Activated CD4-positive, alpha-beta T cell treated with anti-CD3 and anti-CD28 coated beads for 36 hours (primary cell): ENCODE measurements at places on chromosomes 7 and 10. TPM values are rescaled to one million over a fixed set of nuclear protein-coding genes. Genes with fewer than 3 reads are reported as not detected.

Gene FGF8
- 0.32 TPM for total RNA-seq

Gene AGFG2
- 49.3 TPM for total RNA-seq

Gene ASB10
- total RNA-seq = not detected

Gene JCAD
- total RNA-seq = not detected

Gene SPDYE5
- not detected for total RNA-seq

Gene NANOS1
- 0.04 TPM for total RNA-seq

Gene AVPI1
- 2.1 TPM for total RNA-seq

Gene FKBP6
- total RNA-seq = not detected

Gene LBX1
- not detected for total RNA-seq

Gene ZC3HAV1
- total RNA-seq = 110 TPM

Gene WDFY4
- total RNA-seq = 0.07 TPM

Gene SPDYE8
- not detected for total RNA-seq

Gene PPP1R17
- total RNA-seq = not detected

Gene DEPP1
- total RNA-seq = 0.34 TPM

Gene RNLS
- 4.3 TPM for total RNA-seq

Gene KAZALD1
- 0.57 TPM for total RNA-seq

Gene CDK5
- total RNA-seq = 12.5 TPM

Gene C7orf57
- 0.33 TPM for total RNA-seq

Gene RRP12
- 45.9 TPM for total RNA-seq

Gene ZNF853
- 1.3 TPM for total RNA-seq

Gene CLDN4
- total RNA-seq = 0.16 TPM

Gene RBP3
- not detected for total RNA-seq

Gene CYP26C1
- total RNA-seq = 0.09 TPM

Gene CPED1
- total RNA-seq = not detected

Gene BTAF1
- total RNA-seq = 59.4 TPM

Gene FGL2
- 0.16 TPM for total RNA-seq

Gene C10orf143
- total RNA-seq = 5.4 TPM

Gene ACSM6
- total RNA-seq = not detected

Gene BTBD16
- total RNA-seq = not detected

Gene MSS51
- 2.4 TPM for total RNA-seq

Gene TAS2R4
- 0.60 TPM for total RNA-seq

Gene HTR7
- total RNA-seq = not detected

Gene TMEM229A
- not detected for total RNA-seq

Gene EBF3
- not detected for total RNA-seq

Gene OR2A42
- not detected for total RNA-seq

Gene RBM20
- total RNA-seq = 0.05 TPM
